ENCODE measurements at places on chromosomes 1 and 21.

DNA sequence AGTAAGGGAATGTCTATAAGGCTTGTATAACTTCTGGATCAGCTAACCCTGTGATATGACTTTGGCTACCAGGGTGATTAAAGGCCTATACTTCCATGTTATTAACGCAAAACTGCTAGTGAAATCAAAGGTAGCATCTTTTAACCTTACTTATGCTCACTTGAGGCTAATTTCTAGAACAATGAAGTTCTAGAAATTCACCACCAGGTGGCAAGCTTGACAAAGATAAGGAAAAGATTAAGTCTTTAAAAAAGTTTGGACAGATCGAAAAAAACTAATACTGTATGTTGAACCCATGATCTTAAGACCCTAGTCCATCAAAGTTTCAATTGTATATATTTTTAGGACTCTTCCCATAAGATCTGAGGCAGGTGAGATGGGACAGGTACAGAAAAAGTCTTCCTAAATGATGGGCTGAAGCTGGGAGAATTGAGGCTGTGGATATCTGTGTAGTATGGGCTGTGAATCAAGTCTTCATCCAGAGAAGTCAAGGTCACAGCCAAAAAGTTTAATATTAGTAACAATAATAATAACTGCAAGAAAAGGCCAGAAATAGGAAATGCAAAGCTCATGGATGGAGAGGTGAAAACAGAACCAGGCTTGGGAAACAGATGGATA lies 18.8 kb downstream of the KYAT3 start:
- DNase-seq: peak; percentile 14

- no peak for DNase-seq
Measured at GRCh38 chr1:243890576-243890975, 40.5 kb upstream of the AKT3 start.

GRCh38 chr1:22204989-22205913 lies 62.4 kb upstream of the WNT4 start:
- DNase-seq: no peak

- DNase-seq: no peak
Measured at GRCh38 chr1:150226486-150226885, 9.4 kb downstream of the ANP32E start.

GRCh38 chr21:42664614-42665013 lies 11.2 kb downstream of the PDE9A start:
- DNase-seq: no peak

DNA sequence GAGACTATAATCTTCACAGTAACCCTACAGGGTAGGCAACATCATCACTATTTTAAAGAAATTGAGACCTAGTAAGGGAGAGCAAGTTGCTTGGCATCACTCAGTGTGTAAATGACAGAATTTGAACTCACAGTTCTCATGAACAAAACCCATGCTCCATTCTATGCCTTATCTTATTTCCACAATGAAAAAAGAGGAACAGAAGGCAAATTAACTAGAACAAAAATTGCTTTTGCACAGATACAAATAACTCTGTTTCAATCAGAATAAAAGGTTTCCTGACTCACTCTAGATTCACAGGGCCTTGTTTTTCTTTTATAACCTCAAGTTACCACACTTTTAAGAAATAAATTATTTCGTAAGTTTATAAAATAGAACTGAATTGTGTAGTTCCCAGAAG lies 90.1 kb downstream of the UCHL5 start:
- no peak for DNase-seq

DNA sequence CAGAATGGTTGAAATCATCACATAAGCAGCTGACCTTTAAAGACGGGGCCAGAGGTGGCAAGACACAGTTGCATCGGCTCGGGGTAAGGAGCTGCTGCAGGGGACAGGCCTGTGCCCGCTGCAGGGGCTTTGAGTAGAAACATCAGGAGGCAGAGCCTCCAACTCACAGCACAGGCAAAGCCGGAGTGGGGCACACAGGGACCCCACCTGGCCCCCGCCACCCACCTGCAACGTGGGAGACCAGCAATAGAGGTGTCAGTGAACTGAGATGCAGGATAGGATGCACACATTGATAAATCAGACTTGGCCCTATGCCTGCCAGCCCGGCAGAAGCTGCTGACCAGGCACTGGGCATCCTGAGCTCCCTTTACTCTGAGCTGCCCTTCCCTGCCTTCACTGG lies 257.2 kb downstream of the NPHP4 start:
- no peak for DNase-seq

GRCh38 chr1:202501281-202501680 lies 152.8 kb downstream of the PPP1R12B start:
- peak; percentile 33 for DNase-seq

GRCh38 chr21:38440746-38441145 lies 57.5 kb downstream of the ERG start:
- DNase-seq: peak; percentile 33

- no peak for DNase-seq
Measured at GRCh38 chr1:21355956-21356355, 65.7 kb upstream of the ECE1 start.

DNA sequence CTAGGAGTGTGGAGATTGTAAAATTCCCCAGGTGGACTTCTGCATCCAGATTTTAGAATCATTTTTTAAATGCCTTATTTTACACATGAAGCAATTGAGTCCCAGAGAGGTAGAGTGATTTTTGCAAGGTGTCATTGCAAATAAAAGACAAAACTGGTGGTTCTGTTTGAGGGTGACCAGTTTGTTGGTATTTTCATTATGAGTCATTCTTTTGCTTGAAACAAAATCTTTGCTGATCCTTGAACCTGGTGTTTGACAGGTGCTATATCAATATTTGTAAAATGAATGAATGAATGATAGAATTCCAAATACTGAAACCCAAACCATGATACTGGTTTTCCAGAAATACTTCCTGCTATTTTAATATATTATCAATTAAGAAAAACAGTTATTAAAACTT lies 44.1 kb downstream of the TTC3 start:
- no peak for DNase-seq

DNA sequence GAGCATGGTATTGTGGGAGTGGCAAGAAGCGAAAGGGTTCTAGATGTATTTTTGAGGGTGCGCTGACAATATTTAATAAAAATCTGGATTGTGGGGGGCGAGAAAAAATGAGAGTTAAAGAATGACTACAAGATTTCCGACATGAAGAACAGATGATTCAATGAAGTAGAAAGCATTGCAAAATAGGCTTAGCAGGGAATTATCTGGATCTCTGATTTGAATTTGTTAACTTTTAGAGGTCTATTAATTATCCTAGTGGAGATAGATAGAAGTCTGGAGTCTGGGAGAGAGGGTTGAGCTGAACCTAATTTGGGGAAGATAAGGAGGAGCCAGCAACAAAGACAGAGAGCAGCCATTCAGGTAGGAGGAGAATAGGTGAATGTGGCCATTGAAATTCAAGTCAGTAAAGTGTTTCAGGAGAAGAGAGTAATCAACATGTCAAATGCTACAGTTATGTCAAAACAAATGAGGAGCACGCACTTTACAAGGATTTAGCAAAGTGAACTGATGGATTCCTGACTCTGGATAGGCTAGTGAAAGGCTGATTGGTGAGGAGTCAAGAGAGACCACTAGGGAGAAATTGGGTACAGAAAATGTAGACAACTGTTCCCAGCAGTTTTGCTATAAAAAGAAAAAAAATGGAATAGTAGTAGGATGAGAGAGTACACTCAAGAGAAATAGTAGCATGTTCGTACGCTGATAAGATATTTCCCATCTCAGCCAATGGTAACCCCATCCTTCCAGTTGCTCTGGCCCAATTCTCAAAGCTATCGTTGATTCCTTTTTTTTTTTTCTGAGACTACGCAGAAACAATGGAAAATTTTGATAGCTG lies 393.2 kb upstream of the CXADR start:
- DNase-seq: no peak

DNA sequence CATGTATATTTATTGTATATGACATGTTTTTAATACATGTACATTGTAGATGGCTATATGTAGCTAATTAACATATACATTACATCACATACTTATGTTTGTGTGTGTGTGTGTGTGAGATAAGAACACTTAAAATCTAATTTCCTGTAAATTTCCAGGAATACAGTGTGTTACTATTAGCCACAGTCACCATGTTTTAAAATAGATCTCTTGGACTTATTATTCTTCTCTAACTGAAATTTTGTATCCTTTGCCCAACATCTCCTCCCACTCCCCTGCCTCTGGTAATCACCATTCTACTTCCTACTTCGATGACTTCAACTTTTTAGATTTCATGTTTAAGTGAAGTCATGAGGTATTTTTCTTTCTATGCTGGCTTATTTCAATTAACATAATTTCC lies 64.8 kb downstream of the FCRL5 start:
- no peak for DNase-seq

DNA sequence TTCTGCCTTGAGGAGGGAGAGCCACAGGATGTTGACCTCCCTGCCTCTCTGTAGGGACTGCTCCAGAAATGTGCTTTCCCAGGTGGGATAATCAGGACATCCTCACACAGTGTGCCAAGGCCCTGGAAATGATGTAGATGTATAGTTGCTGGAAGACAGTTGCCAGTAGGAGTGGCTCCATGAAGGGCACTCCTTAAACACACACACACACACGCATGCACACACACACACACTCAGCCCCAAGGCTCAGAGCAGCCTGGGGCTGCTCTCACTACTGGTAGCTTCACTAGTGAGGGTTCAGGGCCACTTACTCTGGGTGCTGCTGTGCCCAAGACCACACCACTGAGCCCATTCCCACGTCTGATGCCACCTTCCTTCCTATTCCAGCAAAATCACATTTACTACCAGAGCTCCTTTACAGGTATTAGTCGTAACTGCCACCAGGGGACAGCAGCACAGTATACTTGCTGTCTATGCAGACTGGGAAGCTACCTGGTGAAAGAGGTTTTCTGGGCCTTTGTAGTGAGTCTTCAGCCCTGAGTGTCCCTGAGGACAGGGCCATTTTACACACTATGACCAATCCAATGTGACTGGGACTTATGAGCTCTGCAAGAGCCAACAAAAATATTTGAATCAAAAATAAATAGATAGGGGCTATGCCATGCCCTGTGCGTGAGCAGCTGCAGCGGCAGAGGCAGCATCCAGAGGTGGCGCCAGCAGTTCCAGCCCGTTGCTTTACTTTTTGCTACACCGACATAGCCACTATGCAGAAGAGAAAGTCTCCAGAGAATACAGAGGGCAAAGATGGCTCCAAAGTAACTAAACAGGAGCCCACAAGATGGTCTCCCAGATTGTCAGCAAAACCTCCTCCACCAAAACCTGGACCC lies 15.0 kb downstream of the CRNN start:
- no peak for DNase-seq

- DNase-seq: no peak
Measured at GRCh38 chr1:177451191-177451590, 280.4 kb downstream of the BRINP2 start.

DNA sequence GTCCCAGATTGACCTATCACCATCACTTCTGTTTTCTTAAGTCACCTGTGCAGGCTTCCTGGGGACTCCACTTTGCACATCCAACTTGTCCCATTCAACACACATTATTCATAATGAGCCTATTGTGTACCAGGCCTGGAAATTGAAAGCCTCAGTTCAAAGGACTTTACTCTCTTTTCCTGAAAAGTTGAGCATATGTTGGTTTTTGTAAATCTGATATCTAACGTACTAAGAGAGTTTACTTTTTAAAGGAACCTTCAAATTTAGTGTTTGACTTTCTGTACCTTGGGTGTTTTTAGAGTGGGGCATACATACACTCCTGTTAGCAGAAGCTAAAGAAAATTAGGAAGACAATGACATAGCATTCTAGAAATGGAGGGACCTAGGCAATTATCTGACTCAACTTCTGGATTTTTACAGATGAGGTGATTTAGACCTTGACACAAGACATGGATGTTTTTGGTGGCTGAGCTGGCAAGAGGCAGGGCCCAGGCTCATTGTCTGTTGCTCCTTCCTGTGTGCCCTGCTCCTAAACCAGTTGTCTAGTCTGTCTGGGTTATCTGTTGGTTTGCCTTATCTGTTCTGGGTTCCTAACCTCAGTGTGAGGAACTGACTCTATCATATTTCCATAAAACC lies 336.5 kb downstream of the RPS6KC1 start:
- no peak for DNase-seq

DNA sequence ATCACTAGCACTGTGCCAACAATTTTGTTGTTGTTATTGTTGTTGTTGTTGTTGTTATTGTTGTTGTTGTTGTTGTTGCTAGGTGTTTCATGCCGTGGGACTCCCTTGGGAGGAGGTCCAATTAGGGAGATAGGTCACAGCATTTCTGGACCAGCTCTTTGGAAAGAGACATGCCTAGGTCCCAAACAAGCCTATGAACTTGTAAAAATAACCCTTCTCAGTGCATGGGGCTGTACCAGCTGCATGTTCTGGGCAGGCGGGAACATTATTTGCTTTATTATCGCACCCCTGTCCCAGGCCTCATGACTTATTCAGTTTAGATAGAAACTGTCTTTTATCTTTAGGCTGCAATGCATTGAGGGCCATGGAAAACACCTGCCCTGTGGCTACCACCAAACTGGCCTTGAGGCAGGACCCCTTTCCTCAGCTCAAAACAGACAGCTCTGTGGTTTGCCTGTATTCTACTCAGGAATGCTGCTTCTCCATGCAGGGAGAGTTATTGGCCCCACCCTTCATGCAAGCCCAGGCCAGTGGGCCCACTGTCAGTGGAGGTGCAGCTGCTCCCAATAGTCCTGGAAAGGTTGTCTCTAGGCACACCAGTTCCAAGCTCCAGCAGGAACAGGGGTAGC lies 386.5 kb upstream of the BRINP3 start:
- DNase-seq: no peak

- DNase-seq: no peak
Measured at GRCh38 chr1:12171206-12172041, 4.6 kb downstream of the TNFRSF1B start.

DNA sequence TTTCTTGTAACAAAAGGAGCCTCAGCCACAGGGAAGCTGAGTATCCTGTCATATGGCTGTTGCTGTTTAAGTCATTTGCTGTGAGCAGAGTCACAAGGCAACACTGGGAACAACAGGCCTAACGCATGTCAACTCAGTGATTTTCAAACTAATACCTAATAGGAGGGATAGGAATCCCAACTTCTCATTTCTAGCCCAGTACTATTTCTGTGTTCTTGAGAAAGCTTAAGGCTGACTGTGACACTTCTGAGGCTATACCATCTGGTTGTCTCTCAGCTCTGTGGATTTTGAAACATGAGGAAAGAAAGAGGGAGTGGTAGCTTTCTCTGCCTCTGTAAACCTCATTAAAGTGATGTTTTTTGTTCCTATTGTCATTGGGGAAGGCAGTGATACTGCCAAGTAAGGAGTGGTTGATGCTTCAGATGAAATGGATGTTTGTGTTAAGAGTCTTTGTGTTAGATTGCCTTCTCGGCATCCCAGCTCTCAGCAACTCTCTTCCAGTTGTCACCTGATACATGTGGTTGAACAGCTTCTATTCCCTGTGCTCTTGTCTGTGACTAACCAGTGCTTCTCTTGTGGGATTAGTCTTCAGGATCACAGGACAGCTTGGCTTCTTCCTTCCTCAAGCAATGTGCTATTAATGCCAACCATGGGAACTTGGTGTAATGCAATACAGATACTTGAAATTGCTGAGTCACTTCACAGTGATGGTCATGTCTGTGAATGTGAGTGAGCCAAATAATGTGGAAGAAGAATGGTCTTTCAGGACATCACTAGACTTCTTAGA lies 166.8 kb upstream of the IVNS1ABP start:
- peak; percentile 80 for DNase-seq

- DNase-seq: no peak
Measured at GRCh38 chr1:39177706-39178105, 26.8 kb upstream of the MACF1 start.

GRCh38 chr1:75970631-75971030 lies 38.4 kb upstream of the ASB17 start:
- no peak for DNase-seq

Data from AML-193 (cell line).